Upper lobe of left lung (tissue), 6 donors: ENCODE measurements at places on chromosomes 2 and 18. TPM values are rescaled to one million over a fixed set of nuclear protein-coding genes. Genes with fewer than 3 reads are reported as not detected.

- DNase-seq = no peak
These were observed 123.3 kb upstream of the CDC42EP3 start for GRCh38 chr2:37794717-37795116.

GRCh38 chr2:118982039-118982438, 40.0 kb downstream of the MARCO start:
- no peak for DNase-seq

GRCh38 chr18:73840319-73840945, 307.2 kb downstream of the FBXO15 start:
- DNase-seq = no peak

DNA sequence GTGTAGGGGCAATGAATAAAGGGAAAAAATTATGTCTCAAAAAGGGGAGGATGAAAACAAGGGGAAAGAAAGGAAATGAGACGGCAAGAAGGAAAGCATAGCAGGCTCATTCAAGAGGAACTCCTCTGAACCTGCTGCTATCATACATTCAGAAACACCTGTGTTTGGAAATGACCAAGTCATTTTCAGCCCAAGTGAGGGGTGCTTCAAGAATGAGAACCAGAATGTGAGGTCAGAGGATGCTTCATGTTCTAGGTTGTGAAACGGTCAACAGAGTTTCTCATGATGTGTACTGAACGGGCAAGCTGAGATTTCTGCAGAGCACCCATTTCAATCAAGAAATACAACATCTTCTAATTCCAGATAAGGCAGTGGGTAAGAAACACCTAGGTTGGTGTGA, 1367.2 kb upstream of the CELF4 start:
- no peak for DNase-seq

DNA sequence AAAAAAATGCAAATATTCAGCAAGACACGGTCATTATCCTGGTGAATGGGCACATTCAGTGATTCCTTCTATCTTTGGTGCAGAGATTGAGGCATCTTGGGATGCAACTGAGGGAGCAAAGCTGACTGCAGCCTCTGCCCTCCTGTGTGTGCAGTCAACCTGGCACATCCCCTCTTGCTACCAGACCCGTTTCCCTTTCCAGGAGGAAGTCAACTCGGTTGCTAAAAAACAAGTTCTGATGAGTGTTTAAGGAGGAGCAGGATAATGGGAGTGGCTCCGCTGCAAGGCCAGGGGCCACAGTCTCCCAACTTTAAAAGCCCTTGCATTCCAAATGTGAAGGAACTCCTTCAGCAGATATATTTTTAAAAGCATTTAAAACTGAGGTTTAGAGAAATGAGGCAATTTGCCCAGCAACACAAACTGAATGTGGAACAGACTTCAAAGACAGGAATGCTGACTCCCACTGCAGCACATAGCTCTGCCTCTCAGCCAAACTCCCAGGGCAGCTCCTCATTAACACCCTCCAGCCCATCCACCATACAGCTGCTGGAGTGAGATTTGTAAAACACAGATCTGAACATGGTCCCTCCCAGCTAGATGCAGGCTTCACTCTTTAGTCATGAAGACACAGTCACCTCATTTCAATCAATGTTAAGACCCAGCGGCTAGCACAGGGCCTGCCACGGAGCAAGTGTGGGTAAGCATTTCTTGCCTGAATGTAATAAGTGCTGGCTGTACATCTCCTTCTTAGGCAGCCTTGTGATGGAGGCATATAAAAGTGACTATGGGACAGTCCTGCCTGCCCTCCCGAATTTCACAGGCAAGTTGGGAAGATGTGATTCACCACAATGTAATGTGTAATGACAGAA, 54.3 kb downstream of the VSNL1 start:
- DNase-seq = no peak

- DNase-seq = no peak
These were observed 122.2 kb downstream of the DSC3 start for GRCh38 chr18:30920351-30920750.

DNA sequence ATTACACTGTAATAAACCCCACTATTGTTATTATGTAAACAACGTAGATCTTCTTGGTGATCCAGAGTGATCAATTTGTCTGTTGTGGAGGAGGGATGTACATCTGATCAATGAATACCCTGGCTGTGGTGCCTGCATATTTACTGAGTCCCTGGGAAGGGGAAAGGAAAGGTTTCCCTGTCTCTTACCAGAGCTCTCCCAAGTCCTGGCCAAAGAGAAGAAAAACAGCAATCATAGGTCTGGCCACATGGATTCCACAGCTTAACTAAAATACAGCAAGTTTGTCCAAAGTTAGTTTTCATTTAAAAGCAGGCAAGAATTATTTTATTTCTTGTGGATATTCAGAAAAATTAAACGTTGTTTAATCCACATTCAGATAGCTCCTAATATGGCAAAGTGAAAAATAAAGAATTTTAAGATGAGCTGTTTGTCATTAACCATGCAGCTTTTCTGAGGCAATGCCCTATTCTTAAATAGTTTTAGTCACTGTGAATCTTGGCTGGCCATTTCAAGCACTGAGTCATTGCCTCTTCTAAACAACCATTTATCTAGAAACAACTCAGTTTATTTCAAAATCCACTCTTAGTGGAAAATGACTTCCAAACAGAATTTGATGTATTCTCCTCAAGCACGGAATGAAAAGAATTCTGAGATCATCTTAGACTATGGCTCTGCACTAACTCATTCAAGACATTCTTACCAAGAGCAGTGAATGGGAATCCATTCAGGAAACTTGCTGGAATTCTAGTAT, 1004.4 kb upstream of the CDH2 start:
- DNase-seq = no peak

- DNase-seq = no peak
These were observed 134.9 kb downstream of the FAM161A start for GRCh38 chr2:61718965-61719364.

GRCh38 chr2:160380000-160380570, 113.5 kb downstream of the RBMS1 start:
- DNase-seq = no peak

- no peak for DNase-seq
These were observed 256.7 kb upstream of the FN1 start for GRCh38 chr2:215692387-215693079.

DNA sequence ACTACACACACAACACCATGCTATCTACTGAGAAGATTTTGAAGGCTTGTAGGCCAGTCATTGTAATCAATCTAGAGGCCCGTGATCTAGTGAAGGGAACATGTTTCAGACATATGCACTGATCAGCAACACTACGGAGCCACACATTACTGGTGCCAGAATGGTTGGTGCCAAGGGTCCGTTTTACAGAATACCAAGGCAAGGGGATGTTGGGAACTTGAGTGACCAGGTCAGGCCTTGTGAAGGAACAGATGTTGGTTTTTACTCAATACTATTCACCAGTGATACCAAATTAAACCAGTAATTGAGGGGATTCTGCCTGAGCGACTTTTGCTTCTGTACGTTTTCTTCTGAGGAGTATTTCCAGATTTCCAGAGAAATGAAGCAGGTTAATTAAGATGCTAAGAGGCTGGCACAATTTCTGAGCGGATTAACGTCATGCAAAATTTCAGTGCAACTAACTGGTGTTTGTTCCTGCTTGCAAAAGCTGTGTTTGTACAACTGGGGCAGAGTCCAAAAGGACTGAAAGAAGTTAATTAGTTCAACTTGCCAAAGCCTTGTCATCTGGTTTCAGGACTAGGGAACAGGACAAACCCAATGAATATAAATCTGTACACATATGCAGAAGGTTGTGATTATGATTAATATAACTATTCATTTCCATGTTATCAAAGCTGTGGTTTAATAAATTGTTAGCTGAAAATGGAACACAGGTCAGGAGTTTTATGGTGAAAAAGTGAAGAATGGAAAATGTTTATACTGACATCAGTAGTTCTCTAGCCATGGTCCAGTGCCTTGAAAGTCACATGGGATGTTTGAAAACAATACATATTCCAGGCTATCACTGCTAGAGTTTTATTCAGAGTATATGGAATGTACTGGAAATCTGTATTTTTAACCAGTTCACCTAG, 432.1 kb upstream of the DCC start:
- DNase-seq = no peak

CPO gene
- not detected for total RNA-seq

PER2 gene
- 14.7 TPM for total RNA-seq

MAP2 gene
- 121 TPM for total RNA-seq

GYPC gene
- 84.8 TPM for total RNA-seq

HJURP gene
- 1.1 TPM for total RNA-seq

AQP12A gene
- total RNA-seq = not detected

COL4A3 gene
- 65.2 TPM for total RNA-seq
